Naive thymus-derived CD4-positive, alpha-beta T cell (primary cell): ENCODE measurements at places on chromosomes 11 and 22. TPM values are rescaled to one million over a fixed set of nuclear protein-coding genes. Genes with fewer than 3 reads are reported as not detected.

DNA sequence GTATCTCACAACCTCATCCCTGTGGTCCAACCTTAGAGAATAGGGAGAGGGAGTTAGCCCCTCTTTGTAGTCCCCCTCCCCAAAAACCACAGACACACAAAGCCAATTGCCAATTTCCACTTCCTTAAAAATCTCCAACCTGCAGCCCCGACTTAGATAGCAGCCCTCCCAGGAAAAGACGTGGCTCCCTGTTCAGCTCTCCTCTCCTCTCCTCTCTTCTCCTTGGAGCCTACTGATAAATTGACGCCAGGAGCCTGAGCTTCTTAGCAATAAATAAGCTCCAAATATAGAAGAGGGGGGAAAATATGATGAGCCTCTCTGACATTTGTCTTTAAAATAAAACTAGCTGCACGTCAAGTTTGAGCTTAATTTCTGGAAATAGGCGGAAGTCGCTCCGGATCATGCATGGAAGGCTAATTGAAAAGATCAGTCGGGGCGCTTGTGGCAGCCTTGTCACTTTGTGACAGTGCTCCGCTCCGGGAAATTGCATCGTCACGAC, 7.3 kb downstream of the PAX6 start:
- no peak for DNase-seq

DNA sequence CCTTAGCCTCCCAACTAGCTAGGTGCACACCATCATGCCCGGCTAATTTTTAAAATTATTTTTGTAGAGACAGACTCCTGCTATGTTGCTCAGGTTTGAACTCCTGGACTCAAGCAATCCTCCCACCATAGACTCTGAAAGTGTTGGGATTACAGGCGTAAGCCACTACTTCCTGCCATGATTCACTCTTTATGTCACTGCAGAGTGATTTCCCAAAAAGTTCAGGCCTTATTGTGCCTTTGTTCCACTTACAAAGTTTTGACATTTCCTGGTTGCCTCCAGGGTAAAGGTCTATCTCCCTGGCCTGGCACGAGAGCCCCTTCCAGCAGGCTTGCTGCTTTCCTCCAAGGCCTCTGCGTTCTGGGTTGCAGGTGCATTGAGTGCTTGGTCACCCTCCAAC, 44.6 kb upstream of the RIC3 start:
- DNase-seq = no peak

The TMEM225 gene
- not detected in 2 replicates for total RNA-seq

The CD248 gene
- 2.5 TPM for total RNA-seq

The CCDC89 gene
- total RNA-seq = not detected

DNA sequence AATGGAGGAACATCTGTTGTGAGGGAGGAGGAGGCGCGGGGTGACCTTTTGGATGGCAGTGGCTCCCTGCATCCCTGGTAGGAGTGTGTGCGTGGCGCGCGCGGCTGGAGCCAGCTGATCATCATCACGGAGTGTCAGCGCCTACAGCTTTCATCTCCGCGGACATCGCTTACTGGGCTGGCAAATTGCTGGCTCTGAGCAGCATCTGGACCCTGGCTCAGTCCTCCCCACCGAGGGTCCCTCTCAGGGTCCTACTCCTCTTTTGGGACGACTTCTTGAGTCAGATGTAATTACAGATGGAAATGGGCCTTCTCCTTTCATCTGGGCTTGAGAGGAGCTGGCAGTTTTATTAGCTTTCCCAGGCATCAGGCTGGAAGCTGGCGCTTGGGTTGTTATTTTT, 85.3 kb downstream of the CACNA1I start:
- no peak for DNase-seq

GRCh38 chr22:46349238-46349637, 13.7 kb downstream of the TRMU start:
- no peak for DNase-seq

- no peak for DNase-seq
These were observed 663 bp downstream of the MRGPRG start for GRCh38 chr11:3217818-3218482.
